ENCODE measurements at places on chromosomes 2 and 18.

GRCh38 chr2:27799646-27800010 lies 28.1 kb downstream of the MRPL33 start:
- no peak for DNase-seq

GRCh38 chr2:83368916-83369315 lies 1090.2 kb downstream of the SUCLG1 start:
- no peak for DNase-seq

DNA sequence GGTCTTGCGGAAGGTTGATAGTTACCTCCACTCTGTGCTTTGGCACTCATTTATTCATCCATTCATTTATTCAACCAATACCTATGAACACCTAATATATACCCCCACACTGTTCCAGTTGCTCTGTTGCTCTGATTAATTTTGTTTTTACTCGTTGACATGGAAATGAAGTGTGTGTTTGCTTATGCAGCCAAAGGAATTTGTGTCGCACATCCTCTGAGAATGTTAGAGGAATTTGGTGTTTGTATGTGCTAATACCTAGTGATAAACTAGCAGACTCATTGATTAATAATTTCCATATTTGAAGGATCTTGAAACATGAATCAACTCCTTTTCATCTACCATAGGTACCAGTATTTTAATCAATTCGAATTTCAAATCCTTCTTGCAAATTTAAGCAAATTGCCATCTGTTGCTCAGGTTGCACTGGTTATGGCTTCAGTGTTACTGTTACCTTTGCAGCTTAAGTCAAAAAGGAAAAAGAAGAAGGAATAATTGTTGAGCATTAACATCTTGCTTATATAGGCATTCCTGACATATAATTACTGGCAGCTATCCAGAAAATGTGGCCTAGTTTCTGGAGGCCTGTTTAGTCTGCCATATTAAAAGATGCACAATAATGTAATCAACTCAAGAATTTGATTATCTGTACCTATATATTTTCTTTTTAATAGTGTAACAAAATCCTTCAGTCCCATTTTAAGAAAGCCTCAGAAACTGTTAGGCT lies 25.7 kb upstream of the CRIM1 start:
- peak; percentile 65 for DNase-seq

DNA sequence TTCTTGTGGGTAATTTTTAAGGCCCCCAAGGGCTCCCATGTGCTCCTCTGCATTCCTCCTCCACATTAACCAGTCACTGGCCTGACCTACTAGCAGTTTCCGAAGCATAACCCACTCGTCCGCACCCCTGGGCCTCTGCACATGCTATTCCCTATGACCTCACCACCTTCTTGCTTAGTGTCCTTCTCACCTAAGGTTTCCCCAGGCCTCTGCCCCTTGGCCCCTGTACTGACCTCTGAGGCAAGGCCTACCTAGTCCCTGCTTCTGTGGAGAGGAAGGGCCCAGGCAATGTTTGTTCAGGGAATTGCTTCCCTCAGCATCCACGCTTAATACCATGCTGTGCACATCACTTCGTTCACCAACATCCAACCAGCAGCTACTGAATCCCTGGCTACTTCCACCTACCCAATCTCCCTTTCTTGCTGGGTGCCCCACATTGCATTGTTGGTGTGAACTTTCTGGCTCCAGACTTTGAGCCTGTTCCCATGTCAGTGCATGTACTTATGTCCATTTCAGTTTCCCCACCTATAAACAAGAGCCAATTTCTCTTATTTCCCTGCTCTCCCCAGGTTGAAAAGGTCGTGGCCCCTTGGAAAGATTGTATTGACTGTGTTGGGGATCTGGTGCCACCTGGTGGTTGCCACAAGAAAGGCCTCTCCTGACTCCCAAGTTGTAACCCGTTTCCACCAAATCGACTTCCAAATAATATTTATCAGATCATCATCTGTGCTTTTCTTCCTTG lies 19.2 kb upstream of the TMEM177 start:
- peak; percentile 23 for DNase-seq

DNA sequence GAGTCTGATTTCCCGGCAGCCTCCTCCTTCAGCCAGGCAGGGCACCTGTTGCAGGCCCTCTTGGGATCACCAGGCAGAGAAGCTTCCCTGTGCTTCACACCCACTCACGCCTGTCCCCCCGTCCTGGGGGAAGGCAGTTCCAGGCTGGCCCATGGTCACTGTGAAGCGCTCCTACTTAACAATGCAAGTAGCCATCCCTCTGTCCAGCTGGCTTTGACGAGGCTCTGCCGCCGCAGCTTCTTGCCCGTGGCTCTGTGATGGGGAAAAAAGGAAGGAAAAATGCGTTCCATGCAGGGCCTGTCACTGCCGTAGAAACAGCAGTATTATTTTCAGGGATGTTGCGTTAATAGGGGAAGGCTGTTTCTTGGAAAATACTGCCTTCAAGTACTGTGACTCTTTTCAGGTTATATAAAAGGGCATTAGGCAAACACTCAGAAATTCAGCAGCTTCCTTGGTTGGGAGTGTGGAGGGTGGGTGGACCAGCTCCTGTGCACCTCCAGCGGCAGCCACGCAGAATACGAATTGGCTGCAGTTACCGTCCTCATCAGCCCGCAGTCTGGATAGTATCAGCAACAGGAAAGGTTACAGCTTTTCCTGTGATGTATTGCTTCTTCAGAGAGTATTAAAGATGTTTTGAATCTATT lies 232.3 kb downstream of the KLHL29 start:
- no peak for DNase-seq

GRCh38 chr2:168632709-168633121 lies 169.7 kb upstream of the NOSTRIN start:
- no peak for DNase-seq

GRCh38 chr18:74478316-74478715 lies 17.8 kb upstream of the CNDP2 start:
- DNase-seq: no peak

DNA sequence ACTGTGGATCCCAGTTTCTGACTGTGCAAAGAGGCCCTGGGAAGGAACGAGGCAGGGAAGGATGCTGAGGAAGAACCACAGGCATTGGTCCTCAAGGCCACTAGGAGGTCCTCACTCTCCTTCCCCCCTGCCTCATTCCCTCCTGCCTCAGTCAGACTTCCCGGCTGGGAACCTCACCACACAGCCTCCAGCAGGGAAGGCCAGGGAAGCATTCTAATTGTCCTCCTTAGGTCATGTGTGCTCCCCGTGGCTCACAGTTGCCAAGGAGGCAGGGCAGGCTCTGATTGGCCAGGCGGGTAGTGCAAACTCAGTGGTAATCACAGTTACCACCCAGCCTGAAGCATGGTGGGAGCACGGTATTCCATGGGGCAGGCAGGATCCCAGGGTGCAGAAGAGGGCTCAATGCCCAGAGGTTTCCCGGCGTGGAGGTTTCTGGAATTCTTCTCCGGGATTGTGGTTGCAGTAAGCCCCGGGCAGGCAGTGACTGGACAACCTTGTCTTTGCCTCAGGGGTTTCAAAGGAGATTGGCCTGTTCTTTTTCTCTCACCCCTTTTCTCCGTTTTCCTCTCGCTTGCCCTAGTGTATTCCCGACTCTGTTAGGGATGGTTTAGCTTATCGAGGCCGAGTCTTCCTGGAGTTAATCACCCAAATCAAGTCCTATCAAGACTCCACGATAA lies 27.1 kb downstream of the FER1L5 start:
- DNase-seq: no peak

- no peak for DNase-seq
These were observed 249.4 kb upstream of the SLC14A2 start for GRCh38 chr18:45365835-45366234.

GRCh38 chr18:74517236-74517630 lies 17.1 kb upstream of the CNDP1 start:
- DNase-seq: no peak

DNA sequence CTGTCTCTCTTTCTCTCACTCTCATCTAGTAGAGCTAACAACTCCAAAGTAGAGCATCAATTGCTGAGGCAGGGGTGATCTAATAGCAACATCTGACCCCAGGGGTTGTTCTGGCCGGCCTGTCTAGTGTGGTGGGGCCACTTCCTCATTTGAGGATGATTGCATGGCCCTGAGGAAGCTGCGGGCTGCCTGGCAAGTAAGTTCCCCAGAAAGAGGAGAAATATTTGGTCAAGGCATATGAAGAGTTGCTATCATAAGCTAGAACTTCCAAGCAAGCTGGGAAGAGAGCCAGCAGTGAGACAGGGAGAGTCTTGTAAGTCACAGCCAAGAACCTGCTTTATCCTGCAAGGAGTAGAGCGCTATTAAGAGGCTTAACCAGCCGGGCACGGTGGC lies 50.8 kb upstream of the TMEM87B start:
- no peak for DNase-seq

GRCh38 chr2:218249691-218250090 lies 11.1 kb upstream of the GPBAR1 start:
- DNase-seq: no peak

DNA sequence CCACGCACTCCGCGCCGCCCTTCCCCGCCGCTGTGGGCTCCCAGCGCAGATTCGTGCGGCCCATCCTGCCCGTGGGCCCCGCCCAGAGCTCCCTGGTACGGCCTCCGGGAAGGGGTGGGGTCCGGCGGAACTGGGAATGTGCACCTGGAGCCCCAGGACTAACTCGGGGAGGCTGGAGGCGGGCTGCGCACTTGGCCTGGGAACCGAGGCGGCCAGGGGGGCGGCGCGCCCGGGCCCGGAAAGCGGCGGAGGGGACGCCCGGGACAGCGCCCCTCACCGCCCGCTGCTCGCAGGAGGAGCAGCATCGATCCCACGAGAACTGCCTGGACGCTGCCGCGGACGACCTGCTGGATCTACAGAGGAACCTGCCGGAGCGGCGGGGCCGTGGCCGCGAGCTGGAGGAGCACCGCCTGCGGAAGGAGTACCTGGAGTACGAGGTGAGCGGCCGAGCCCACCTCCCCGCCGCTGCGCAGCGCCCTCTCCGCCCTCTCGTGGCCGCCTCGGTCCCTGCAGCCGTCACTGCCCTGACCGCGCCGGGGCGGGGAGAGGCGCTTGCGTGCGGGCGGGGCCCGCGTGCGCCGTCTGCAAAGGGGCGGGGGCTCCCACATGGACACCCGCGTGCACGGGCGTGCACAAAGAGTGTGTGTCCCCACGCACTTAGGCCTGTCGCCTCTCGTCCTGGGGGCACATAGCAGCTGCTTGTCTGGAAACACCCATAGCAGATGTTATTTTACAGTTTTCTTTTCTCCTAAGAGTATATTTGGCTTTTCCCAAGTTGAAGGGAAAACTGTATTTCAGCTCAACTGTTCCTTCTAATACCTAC lies 25.2 kb downstream of the PSD4 start:
- peak; percentile 96 for DNase-seq

GRCh38 chr2:11467129-11467649 lies 1.2 kb upstream of the E2F6 start:
- no peak for DNase-seq

GRCh38 chr18:77098029-77098428 lies 34.6 kb downstream of the MBP start:
- DNase-seq: no peak

DNA sequence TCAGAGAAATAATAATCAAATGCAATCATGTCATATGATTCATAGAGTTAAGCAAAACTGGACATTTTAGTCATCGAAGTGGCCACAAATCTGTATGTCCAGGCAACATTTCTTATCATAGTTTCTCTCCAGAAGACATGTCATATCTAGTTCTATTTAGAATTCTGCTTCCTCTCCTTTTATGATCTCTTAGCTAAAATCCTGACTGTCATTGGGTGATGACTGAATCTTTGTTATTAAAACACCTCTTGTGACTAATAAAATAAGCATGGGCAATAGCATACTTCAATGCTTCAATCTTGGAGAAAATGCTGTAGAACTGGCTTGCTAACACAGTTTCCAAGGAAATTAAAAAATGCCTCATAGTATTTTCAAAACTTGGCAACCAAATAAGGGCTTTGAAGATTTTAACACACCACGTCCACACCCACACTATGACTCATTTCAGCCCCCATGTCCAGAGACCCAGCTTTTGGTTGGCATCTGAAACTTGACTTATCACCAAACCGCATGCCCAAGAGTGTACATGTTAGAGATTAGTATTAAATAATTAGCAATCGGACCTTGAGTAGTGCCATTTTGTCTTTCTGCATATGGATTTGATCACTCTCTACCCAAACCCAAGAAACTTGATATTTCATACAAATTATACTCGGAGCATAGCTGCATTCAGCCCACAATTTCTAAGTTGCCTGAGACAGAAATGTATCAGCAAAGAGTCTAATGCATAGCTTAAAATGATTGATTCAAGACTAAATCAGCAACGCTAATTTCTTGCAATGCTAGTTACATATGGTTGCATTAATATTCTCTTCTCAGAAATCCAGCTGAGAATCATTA lies 106.5 kb upstream of the ETAA1 start:
- DNase-seq: peak; percentile 92

DNA sequence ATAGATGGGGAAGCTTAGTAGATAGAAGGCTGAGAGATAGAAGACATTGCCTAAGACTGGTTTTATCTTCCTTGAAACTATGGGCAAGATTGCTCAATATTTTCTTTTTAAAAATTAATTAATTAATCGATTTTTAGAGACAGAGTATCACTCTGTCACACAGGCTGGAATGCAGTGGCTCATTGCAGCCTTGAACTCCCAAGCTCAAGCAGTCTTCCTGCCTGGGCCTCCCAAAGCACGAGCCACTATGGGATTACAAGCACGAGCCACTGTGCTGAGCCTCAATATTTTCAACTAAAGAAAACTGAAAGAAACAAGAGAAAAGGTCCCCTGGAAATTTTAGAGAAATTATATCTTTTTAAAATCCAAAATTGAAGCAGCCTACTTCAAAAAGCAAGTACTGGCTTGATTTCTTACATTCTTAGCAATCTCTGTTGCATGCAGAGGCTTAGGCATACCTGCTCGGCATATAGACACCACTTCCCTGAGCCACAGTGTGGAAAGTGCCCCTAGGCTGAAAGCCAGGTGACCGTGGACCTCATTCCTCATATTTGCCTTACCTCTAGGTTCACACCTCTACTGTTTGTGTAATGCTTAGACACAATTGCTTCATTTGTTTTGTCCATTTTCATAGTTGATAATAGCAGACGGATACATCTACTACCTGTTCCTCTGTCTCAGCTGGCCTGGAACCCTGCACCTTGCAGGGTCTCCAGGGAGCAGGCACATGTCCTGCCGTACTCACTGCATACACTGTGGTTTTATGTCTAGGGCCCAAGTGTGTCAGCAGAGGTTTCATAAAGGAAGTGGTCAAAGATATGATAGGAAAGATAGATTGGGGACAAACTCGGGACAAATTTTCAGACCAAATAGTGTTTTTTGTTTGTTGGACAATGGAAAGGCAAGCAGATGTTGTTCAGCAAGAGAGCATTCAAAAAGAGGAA lies 166.5 kb upstream of the ALPP start:
- DNase-seq: no peak

- no peak for DNase-seq
These were observed 141.9 kb downstream of the MTCL1 start for GRCh38 chr18:8847066-8847755.

All from Caki2 (cell line).